ENCODE measurements at places on chromosomes 5 and 9.
A peak's percentile ranks its signal among the peaks of the same experiment; 100 is the strongest.

DNA sequence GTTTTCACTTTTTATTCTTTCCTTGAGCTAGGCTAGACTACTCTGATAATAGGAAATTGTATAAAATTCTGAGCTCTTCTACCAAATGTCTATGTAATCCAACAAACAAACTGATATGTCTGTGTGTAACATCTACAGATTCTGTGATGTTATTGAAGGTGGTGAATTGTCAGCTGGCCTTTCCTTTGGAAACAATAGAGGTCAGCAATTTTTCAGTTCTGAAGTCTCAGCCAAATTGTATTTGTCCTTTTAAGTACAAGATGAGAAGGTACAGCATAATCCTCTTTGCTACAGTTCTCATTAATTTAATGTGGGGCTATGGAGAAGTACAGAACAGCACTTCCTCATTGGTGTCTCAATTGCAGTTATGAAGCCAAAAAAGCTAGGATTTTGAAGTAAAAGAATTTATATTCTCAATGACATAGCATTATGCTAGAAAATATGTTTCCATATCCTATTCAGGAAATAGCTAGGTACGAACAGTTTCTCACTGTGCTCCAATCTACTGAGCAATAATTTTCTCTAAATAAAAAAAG is 198.0 kb downstream of the HINT1 start:
- no peak for DNase-seq

DNA sequence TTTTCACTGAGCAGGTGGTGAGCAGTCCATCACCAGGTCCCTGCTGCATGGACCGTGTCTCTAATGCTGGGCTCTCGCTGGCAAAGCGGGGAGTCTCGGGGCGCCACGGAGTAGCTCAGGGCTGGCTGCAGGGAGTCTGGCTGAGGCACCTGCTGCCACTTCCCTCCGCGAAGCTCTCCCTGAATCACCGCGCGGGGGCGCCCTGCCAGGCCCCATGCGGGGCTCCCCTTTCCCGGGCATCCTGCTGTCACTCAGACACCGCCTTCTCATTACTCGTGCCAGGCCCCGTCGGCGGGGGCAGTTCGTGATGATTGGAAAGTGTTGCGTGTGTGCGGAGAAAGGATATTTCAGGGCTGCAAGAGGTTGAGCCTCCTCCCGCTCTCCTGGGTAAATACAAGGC is 335.8 kb downstream of the IRX2 start:
- DNase-seq = no peak

- DNase-seq = no peak
These were observed 12.5 kb upstream of the PRLR start for GRCh38 chr5:35242702-35243258.

DNA sequence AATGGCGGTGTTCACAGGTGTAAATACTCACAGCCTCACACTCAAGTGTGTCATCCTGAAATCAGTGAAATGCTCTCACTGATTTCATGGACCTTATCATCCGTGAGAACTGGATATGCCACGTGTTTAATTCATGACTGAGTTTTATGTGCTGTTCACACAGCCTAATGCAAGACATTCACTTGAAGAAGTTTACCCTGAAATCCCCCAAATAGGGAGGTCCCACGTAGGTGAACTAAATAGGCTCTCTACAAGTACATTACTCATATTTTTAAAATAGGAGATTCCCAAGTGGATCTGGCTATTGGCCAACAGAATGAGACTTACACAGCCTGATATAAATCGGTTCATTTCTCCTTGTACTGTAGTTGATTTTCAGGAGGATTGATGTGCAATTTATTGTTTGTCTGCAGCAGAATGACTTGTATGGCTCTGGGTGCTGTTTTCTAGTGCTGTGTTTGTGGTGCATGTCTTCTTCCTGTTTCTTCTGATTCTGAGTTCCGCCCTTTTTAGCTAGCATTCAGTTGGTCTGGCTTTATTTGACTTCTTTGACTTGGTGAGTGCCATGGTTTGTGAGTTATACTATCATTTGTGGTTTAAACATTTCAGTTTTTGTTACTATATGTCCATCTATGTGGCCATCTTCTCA is 25.1 kb downstream of the TRIO start:
- DNase-seq = no peak

- no peak for DNase-seq
These were observed 60.5 kb downstream of the PCSK5 start for GRCh38 chr9:75950998-75951397.

DNA sequence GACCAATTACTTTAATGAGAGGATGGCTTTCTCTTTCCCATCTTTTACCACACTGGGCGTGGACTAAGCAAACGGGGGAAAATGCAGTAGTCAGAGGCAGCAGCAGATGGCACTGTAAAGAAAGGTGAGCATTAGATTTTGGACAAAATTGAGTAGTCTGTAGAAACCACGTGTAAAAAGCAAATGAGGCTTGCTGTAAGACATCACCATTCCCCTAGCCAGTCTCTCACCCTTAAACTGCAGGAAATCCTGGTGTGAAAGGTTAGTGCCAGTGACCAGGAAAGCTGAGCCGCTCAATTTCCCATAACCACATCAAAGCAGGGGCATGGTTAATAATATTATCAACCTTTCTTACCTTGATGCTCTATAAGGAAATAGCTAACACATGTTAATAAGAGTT is 31.8 kb downstream of the SPATA31C2 start:
- no peak for DNase-seq

DNA sequence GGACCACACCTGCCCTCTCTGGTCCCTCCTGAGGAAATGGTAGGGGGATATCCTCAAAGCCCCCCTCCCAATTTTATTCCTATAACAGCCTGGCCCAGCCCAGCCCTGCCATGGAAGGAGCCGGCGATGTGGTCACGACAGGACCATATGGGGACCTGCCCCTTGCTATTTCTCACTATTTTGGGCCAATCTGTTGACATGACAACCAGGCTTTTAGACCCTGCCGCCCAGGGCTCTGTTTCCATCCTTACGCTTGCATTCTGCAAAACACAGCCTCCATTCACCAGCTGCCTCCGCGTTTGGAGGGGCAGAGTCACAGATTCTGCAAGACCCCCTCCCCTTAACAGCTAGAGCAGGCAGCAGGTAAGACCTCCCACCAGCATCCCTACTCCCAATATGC is 112.2 kb downstream of the GABBR2 start:
- peak; percentile 37 for DNase-seq

GRCh38 chr5:159768243-159768642 is 148.0 kb upstream of the ADRA1B start:
- DNase-seq = no peak

GRCh38 chr5:120817044-120817985 is 353.2 kb downstream of the PRR16 start:
- no peak for DNase-seq

GRCh38 chr5:57779383-57780223 is 297.0 kb upstream of the ACTBL2 start:
- peak; percentile 28 for DNase-seq

- DNase-seq = no peak
These were observed 24.8 kb upstream of the ALDH1A1 start for GRCh38 chr9:72977670-72978069.

DNA sequence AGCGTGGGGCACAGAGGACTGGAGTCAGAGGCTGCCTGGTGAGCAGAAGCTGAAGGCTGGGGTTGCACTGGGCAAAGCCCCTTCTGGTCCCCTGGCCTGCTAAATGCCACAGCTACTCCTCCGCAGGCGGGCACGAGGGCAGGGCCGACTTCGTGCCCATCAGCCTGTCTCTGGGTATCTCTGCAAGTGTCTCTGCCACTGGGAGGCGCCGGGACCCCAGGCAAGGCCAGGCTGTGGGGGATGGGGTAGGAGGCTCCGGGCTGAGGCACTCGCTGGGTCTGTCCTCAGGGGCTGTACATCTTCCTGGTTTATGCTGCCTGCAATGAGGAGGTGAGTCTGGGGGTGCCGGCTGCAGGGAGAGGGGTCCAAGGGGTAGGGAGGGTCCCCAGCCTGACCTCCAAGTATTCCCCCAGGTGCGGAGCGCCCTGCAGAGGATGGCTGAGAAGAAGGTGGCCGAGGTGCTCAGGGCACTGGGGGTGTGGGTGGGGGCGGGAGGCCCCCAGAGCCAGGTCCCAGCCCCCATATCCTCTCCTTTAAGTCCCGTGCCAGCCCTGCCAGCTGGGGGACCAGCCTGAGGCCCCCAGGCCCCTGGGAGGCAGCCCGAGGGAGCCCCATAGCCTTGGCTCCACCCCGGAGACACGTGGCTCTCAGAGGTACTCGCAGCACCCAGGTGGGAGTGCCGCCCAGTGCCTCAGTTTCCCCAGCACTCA is 25.1 kb downstream of the ADGRD2 start:
- no peak for DNase-seq

DNA sequence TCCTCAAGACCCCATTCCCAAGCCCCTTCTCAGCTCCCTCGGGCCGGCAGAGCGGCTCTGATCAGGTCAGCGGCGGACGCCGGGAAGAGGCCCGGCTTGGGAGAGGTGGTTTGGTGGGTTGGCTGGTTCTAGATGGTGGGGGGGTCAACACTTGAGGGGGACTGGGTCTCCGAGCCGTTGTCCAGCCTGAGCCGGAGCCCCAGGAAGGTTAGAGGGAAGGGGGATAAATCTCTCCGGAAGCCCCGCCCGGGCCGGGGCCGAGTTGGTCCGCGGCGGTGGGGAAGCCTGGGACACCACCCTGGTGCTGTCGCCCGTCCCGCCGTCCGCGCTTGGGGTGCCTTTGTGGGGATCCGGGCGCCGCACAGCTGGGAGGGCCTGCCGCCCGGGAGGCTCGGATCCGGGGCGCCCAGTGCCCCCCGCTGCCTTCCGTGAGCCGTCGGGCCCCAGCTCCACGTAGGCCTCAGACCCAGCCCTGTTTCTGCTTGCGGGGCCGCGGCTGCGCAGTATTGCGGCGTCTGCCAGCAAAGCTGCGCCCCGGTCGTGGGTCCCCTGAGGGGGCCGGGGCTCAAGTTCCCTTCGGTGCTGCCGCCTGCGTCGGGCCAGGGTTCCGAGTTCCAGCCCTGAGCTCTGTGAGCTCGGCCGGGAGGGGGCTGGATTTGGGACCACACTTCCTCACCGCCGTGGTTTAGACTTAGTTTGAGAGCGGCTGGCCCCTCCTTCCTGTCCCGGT is 542 bp upstream of the TRIM52 start:
- DNase-seq = peak; percentile 71

DNA sequence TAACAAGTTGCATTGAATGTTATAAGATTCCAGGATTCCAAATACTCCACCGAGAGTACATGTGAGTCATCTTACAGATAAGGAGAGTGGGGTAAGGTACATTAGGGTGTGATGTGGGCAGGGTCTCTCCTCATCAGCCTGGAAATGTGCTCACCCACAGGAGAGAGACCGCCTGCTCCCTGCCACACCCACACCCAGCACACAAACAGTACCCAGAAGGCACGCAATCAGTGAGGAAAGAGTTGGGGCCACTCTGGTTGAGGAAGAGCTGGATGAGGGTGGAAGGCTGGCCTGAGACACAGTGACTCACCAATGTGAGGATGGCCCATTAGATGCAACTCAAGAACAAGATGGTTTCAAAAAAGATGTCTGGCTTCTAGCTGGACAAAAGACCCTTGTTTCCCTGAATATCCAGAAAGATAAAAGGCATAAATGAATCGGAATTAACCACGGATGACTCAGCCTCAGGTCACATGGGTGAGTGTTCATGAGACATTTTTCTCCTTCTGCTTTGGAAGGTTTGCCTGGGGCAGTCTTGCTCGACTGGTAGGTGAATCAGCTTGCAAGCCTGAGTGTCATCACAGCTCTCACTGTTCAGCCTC is 51.1 kb upstream of the LHFPL2 start:
- DNase-seq = peak; percentile 81

GRCh38 chr9:76342858-76343257 is 51.4 kb downstream of the RFK start:
- DNase-seq = no peak

- no peak for DNase-seq
These were observed 133.9 kb downstream of the MUSK start for GRCh38 chr9:110802416-110803035.

GRCh38 chr9:123957168-123957721 is 27.3 kb upstream of the DENND1A start:
- no peak for DNase-seq

GRCh38 chr5:124873188-124873587 is 126.7 kb upstream of the ZNF608 start:
- DNase-seq = no peak

- DNase-seq = peak; percentile 69
These were observed 42.2 kb upstream of the ADAMTS2 start for GRCh38 chr5:179387151-179388110.

- no peak for DNase-seq
These were observed 67.9 kb upstream of the UNC5A start for GRCh38 chr5:176742246-176743105.

DNA sequence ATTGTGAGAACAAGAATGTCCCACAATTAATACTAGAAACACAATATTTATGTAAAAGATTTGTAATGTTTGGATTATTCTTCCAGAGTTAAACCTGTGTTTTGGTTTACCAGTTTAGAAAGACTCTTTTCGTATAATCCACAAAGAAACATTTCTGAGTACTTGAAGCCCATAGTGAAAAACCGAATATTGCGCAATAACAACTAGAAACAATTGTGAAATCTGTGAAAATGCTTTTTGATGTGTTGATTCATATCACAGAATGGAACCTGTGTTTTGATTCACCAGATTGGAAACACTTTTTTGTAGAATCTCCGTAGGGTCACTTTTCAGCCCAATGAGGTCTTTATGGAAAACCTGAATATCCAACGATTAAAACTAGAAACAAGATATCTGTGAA is 386.2 kb downstream of the PRDM9 start:
- no peak for DNase-seq

GRCh38 chr5:152456815-152457443 is 51.9 kb upstream of the NMUR2 start:
- DNase-seq = no peak

DNA sequence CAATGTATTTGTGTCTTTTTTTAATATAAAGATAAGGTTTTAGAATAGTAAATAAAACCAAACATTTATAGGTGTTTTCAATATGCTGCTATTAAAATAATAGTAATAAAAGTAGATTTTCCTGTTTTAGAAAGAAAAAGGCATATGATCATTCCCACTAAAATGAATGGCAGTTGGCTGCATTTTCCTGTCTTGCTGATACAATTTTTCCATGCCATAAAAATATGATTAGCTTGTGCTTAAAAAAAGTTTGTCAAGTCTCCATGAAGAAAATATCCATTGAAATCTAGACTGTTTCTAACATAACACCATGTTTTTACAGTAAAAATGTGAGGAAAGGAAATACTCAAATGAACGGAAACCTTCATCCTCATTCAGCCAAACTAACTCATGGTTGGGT is 65.0 kb downstream of the FBXL7 start:
- no peak for DNase-seq

DNA sequence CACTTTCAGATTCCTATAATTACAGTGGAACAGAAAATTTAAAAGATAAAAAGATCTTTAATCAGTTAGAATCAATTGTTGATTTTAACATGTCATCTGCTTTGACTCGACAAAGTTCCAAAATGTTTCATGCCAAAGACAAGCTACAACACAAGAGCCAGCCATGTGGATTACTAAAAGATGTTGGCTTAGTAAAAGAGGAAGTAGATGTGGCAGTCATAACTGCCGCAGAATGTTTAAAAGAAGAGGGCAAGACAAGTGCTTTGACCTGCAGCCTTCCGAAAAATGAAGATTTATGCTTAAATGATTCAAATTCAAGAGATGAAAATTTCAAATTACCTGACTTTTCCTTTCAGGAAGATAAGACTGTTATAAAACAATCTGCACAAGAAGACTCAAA is 29.5 kb downstream of the ZFYVE16 start:
- no peak for DNase-seq

- DNase-seq = no peak
These were observed 837.7 kb upstream of the CDH9 start for GRCh38 chr5:27876071-27876470.

GRCh38 chr5:168916266-168916665 is 337.1 kb upstream of the PANK3 start:
- DNase-seq = no peak

Data from lower leg skin (tissue), 4 donors.